Dermis blood vessel endothelial cell (primary cell): ENCODE measurements at places on chromosomes 5 and 9. TPM values are rescaled to one million over a fixed set of nuclear protein-coding genes. Genes with fewer than 3 reads are reported as not detected.

INSL4 gene
- total RNA-seq: not detected in 2 replicates

BRINP1 gene
- total RNA-seq: 0.19 TPM in 1 of 2 replicates, not detected in the other

LHX6 gene
- 18.1 and 27.4 TPM in 2 replicates for total RNA-seq

POU4F3 gene
- 0.05 TPM in 1 of 2 replicates, not detected in the other for total RNA-seq

DNA sequence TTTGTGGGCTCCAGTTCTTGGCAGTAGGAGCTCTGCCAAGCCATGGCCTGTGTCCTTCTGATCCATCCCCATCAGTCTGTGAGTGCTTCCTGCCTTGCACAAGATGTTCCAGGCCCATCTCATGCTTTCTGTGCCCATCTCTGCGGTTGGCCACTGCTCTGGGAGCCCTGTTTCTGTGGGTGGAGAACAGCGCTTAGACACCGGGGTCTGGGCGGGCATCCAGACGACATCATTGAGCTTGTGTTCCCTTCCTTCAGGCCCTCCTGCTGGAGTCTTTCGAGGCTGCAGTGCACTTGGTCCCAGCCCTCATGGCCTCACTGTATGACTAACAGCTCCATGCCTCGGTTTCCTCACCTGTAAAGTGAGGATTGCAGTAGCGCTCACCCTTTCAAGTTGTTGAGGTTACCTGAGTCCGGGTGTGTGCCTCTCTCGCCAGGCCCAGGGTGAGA is 14.9 kb upstream of the CARD19 start:
- no peak for DNase-seq

- DNase-seq: no peak
Measured at GRCh38 chr9:138122676-138123075, 245.1 kb downstream of the CACNA1B start.
